Umbilical cord (tissue), 2 donors: ENCODE measurements at places on chromosomes 7 and 10.

DNA sequence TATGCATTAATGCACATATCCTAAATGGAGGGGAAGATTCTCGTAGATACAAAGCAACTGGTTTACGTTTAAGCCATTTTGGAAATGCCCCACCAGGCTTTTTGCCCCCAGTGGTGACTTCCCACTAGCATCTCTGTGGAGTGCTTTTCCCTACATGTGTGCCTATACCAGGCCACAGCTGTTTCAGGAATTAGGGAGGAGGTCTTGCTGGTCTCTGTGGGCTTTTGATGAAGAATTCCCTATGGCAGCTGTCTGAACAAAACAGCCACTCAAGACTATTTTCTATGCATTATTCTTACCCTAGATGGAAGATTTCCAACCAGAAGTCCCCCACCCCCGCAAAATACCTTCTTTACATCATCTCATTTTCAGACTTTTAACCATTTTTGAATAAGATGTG lies 52.0 kb upstream of the NMT2 start:
- no peak for DNase-seq

- no peak for DNase-seq
These were observed 287.8 kb upstream of the IGFBP3 start for GRCh38 chr7:46208635-46209525.

GRCh38 chr10:131352765-131353290 lies 41.3 kb upstream of the TCERG1L start:
- no peak for DNase-seq

GRCh38 chr10:71724539-71724938 lies 5.0 kb upstream of the C10orf105 start:
- no peak for DNase-seq

- no peak for DNase-seq
These were observed 84.8 kb upstream of the GRM3 start for GRCh38 chr7:86558680-86559501.

GRCh38 chr10:104234934-104235333 lies 2.8 kb upstream of the CFAP43 start:
- no peak for DNase-seq

DNA sequence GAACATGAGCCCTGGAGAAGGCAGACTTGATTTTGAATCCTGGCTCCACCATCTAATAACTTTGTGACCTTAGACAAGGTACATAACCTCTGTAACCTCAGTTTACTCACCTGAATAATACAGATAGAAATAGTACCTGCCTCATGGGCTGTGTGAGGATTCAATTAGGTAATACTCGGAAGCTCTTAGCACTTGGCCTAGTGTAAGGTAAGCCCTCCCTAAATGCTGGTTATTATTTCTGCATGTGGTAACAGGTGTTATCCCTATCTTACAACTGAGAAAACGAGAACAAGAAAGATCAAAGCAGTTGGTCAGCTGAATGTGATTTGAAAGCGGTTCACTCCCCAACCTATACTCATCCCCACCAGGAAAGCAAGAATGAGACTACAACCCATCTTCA lies 28.7 kb upstream of the ACSL5 start:
- no peak for DNase-seq

DNA sequence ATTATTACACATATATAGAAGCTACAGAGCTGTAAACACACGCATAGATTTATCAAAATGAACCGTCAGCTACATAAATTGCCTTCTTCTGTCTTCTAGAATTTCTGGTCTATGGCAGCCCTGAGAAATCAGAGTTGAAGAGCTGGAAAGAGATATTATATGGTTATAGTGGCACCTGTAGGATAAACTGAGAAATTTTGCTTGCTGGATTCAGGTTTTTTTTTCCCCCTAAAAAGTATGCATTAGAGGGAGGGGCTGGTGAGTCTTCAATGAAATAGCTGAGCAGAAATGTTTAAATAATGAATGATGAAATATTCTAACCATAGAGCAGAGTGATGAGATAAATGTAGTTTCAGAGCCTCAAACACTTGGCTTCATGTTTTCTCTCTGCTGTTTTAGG lies 78.0 kb upstream of the DYNC1I1 start:
- no peak for DNase-seq

DNA sequence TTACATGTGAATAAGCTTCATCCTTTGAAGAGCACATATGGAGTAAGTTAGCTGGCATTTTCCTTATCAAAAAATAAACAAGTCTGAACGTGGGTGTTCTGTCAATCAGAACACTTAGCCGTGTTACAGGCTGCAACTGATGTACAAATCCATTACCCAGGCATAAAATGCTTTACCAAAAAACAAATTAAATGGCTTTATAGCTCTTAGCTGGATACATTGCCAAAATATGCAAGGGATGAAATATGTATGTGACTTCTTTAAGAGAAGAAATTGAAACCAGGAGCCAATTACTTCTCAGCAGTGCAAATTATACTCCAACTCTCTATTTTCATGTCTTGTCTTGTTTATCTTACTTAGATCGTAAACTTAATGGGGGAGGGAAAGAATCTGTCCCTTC lies 214.8 kb downstream of the DGKB start:
- DNase-seq, result peak; percentile 4

- no peak for DNase-seq
These were observed 526 bp downstream of the ZNF248 start for GRCh38 chr10:37856881-37857286.

- DNase-seq, result no peak
These were observed 19.3 kb downstream of the UNCX start for GRCh38 chr7:1251796-1252539.

- DNase-seq, result peak; percentile 30
These were observed 24.7 kb downstream of the PSPH start for GRCh38 chr7:56026538-56026937.

GRCh38 chr7:119033641-119034040 lies 809.1 kb downstream of the ANKRD7 start:
- DNase-seq, result no peak

DNA sequence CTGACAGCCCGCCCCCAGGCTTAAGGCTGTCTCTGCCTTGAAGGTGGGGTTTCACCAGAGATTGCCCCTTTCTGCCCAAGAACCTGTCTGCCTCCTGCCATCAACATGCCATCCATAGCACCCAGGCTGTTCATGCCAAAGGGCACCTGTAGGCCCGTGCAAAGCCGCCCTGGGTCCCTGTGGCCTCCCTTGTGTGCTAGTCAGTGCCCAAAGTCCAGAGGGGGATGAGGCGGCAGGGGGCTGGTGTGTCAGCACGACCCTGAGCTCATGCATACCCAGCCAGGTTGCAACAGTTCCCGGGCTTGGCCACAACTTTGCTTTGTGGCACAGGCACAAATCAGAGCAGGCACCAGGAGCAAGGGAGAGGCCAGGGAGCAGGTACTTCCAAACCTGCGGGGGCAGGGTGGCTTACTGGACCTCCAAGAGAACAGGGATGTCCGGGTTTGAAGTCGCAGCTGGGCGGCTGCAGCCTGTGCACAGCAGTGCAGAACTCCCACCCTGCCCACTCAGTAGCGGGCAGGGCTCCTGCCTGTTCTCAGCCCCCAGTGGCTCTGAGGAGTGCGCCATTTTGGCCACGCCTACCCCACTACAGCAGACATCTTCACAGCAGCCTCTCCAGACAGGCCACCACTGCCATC lies 671.1 kb upstream of the GRM3 start:
- DNase-seq, result no peak

GRCh38 chr7:1777122-1777521 lies 107.0 kb downstream of the ELFN1 start:
- DNase-seq, result no peak
